ENCODE measurements at places on chromosomes 5 and 9.

- no peak for DNase-seq
These were observed 50.4 kb downstream of the CERT1 start for GRCh38 chr5:75460942-75461610.

- no peak for DNase-seq
These were observed 17.1 kb upstream of the IL6ST start for GRCh38 chr5:56011835-56012234.

DNA sequence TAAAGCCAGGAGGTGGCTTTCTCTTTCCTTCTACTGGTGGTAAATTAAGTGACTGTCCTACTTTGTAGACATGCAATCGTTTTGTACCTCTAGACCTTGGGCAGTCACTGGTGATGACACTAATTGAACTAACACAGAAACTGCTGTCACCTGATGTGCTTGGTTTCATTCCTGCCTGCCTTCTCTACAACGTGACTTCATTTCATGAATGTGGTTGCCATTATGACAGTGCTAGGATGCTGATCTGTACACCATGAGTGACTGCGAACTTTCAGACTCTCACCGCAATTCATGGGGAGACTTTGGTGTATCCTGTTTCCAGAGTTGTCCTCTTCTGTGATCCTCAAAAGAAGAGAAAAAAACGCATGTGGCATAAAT lies 47.5 kb downstream of the UBE2QL1 start:
- DNase-seq, result no peak

DNA sequence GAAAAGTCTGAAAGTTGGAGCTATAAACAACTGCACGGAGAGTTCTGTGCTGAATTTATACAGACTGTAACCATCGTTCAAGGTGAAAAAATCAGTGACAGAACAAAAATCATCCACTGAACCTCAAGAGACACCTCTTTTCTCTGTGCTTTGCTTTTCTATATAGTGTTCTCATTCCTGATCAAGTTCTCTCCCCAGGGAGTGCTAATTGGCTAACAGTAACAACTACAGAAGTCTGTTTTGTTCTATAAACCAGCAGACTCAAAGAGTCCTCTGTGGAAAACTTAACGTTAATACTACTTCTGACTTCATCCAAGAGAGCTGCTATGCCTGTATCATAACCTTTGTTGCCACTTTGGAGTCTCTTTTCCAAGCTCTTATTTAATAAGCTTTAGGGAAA lies 1388.3 kb upstream of the C9orf72 start:
- DNase-seq, result no peak

DNA sequence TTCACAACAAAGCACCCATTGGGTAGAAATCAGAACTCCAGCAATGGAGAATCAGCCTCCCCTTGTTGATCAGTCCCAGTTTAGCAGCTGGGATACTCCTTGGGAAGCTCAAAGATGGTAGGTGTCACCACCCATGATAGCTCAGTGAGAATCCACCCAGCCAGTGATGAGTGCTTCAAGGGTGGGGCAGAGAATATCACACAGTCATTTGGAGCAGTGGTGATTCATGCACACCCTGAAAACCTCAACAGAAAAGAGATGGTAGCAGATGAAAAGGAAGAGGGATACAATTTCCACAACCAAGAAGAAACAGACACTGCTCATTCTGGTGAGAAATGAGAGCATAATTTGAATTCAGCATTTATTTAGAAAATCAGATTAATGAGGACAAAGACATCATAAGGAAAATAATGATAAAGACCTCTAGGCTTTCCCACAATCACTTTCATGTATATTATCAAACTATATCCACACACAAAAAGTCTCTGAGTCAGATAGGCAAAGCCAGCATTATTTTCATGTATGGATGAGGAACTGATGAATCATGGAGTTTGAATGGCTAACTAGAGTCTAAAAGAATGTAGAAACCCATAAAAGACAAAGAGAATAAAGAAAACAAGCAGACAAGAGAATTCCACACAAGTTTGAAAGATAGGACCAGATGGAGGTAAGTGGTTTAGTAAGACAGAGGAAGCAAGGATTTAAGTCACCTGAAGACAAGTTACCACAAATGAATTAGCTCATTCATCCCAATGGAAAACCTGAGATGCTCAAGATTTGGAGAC lies 82.9 kb downstream of the FEM1C start:
- DNase-seq, result no peak

GRCh38 chr9:107175816-107176435 lies 107.2 kb upstream of the RAD23B start:
- no peak for DNase-seq
